ENCODE measurements at places on chromosomes 5 and 9. TPM values are rescaled to one million over a fixed set of nuclear protein-coding genes. Genes with fewer than 3 reads are reported as not detected.

The CTXN3 gene
- not detected for total RNA-seq

The SOHLH1 gene
- not detected for total RNA-seq

The NUTM2G gene
- total RNA-seq: not detected

DNA sequence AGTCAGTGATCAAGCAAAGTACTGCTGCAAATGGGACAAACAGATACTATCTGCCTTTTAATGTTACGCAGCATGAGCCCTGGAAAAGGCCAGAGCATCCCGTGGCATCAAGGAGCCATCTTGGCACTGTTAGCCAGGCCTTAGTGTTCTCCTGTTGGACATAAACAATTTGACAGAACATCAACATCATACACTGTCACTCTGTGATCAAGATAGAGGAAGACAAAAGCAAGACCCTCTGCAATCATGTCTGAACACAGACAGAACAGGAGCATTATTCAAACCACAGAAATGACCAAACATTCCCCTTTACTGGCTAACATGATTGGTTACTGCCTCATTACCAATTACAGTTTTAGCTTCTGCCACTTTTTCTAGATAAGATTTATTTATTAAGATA, 21.2 kb upstream of the ROPN1L start:
- no peak for DNase-seq

GRCh38 chr5:143400541-143401226, 2.8 kb downstream of the NR3C1 start:
- no peak for DNase-seq

DNA sequence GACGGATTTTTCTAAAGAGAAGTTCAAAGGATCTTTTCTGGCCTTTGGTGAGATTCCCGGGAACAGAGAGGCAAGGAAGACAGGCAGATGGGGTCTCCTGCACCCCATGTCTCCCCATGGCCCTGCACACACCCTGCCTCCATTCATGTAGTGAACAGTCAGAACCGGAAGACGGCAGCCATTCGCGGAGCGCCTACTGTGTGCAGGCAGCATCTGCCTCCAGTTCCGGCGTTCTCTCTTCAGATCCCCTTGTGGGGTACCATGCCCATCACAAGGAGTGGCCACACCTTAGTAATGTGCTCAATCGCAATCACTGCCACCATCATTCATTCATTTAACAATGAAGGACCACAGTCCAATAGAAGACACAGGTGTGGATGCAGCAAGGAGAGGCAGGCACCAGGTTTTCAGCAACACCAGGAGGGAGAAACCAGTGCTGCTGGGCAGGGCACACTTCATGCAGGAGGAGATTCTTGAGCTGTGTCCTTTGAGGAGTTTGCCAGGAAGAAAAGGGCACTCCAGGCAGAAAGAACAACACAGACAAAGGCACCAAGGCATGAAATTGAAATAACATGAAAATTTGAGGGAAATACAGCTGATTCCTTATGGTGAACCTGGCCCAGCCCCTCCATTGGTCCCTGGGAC, 171.5 kb upstream of the PHYKPL start:
- no peak for DNase-seq

DNA sequence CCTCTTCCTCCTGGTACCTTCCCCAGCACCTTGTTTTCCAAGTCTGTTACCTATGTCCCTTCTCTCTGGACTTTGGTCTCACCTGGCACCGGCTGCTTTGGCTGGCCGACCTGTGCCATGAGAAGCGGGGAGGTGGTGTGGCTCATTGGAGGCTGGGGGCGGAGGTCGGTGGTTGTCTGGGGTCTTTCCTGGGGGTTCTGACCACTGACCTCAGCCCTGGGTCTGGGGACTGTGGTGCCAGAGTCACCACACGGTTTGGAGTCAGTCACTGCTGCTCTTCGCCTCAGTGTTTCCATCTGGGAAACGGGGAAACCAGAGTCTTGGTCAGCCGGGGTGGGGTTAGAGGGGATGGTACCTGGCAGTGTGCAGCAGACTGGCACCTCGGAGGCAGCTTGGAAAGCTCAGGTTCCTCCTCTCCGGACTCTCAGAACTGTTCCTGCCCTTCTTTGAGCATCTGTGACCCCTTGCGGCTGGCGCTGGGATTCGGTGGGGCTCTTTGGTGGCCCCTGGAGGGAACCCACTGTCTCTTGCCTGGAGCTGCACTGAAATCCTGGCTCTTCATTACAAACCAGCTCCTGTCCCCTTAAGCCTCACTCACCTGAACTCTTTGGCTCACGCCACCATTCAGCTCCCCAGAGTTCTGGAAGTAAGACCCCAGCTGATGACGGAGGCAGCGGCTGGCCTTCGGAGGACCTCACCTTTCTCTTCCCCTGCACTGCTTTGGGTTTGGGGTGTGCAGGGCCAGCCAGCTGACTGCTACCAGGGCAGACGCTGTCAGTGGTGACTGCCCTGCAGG, 4.1 kb upstream of the RXRA start:
- no peak for DNase-seq

DNA sequence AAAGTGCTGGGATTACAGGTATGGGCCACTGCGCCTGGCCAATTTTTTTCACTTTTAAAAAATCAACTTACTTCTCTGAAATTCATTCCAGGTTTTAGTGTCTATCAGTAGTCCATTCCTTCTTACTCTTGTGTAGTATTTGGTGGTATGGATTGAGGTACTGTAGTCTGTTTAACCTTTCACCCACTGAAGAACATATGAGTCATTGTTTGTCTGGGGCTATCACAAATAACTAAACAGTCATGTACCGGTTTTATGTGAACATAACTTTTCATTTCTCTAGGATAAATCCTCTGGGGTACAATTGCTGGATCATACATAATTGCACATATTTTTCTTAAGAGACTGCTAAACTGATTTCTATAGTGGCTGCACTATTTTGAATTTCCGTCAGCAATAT, 1188.0 kb upstream of the CDH9 start:
- no peak for DNase-seq

- no peak for DNase-seq
These were observed 154.4 kb upstream of the CLINT1 start for GRCh38 chr5:158013303-158013702.

- no peak for DNase-seq
These were observed 422.1 kb downstream of the PDE4D start for GRCh38 chr5:59471463-59471862.

DNA sequence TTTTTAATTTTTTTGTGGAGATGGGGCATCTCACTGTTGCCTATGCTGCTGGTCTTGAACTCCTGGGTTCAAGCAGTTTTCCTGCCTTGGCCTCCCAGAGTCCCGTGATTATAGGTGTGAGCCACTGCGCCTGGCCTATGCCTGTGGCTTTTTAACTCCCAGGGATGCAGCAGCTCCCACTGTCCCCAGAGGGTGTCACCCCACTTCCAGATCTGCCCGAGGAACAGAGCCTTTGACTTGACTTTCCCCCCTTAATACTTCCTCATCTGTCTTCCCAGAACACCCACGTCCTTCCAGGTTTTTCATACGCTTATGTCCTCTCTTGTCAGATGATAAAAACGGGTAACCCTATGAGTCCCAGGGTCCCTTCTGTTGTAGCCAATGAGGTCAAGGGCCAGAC, 7.6 kb upstream of the PRRC2B start:
- DNase-seq: no peak

DNA sequence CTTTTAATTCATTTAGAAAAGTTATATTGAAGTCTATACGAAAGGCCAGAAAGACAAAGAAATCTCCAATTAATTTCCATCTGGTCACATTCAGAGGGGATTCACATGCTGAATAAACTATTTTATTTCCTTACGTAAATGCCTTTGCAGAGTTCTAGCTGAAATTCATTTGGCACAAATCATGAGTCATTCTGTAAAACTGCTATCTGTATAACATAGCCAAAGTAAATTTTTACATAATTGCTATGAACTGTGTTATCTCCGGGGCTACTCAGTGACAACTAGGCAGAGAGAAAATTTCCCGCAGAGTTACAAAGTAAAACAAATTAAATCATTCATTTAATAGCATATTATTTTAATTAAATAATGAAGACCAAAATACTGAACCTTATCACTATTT, 463.2 kb upstream of the ADAMTS16 start:
- DNase-seq: no peak

DNA sequence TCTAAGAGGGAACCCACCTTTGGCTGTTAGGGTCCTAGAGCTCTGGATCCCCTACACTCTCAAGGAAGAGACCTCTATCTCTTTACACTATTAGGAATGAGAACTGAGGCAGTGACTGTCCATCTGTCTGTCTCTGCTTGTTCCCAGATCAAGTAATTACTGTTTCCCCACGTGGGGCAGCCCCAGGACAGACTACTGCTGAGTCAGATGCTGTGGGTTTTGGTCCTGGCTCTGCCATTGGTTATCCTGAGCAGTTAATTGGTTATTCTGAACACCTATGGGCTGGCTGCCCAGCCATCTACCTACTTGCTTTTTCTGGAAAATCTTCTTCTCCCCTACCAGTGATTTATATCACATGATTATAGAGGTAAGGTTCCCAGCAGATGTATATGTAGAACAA, 33.3 kb downstream of the FBXO10 start:
- DNase-seq: no peak

Measured in CD8-positive, alpha-beta T cell (primary cell).